ENCODE measurements at places on chromosomes 4 and X.

- no peak for DNase-seq
Observed at GRCh38 chr4:158850800-158851644, 82.2 kb downstream of the FNIP2 start.

DNA sequence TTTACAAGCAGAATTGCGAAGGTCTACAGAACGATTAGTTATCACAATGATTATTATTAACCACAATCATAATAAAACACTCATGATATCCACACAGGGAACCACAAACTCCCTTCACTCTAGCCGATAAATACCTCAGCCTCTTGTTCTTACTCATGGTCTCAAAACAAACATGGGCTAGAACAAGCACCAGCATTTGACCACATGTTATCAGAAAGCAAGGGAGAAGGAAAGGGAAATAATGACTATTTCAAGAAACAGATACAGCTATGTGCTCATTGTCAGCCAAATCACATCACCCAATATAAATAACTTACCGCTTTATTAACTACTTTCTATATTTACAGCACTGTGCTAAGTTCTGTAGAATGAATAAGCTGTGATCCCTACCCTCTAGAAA is 663.2 kb upstream of the HTR2C start:
- DNase-seq = no peak

GRCh38 chr4:155692361-155692760 is 25.7 kb downstream of the GUCY1A1 start:
- no peak for DNase-seq

- DNase-seq = no peak
Observed at GRCh38 chr4:132396636-132397035, 752.5 kb upstream of the PCDH10 start.

DNA sequence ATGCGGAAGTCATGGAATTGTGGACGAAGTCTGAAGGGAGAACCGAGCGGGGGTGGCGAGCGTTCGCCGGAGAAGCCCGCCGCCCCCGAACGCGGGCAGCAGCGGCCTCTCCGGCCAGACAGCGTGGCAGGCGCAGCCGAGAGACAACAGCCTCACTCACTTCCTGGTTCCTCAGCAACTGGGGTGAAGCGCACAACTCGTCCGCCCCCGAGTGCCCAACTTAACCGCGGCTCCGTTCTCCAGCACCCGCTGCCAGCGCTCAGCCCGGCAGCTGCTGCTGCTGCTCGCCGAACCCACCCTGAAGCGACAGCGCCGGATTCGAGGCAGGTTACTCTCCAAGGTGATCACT is 68.0 kb downstream of the NOCT start:
- DNase-seq = peak; percentile 61

DNA sequence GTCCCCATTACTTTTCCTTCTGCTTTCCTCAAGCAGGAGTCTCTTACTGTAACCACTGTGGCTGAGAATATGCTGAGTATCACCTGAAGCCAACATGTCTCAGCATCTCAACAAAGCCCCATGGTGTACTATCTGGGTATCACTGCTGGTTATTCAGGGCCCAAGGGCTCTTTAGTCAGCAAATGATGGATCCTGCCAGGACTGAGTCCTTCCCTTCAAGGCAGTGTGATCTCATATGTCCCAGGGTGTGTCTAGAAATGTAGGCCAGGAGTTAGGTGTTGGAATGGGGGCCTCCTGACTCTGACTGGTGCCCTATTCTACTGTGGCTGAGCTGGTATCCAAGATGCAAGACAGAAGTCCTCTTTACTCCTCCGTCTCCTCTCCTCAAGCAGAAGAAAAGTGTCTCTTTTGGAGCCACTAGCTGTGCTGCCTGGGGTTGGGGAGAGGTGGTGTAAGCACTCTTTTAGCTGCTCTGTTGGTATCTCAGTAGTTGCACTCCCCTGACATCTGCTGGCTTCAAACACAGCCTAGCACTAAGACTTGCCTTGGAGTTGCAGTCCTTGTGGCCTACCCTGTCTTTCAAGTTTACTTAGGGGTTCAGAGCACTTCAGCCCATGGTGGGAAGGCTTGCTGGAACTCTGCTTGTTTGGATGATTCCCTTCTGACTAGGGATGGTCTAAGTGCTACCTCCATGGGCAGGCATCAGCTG is 28.6 kb downstream of the OCIAD2 start:
- no peak for DNase-seq

- no peak for DNase-seq
Observed at GRCh38 chrX:152918707-152919106, 20.8 kb downstream of the ZNF185 start.

GRCh38 chr4:145130788-145131399 is 32.8 kb downstream of the ABCE1 start:
- DNase-seq = no peak

DNA sequence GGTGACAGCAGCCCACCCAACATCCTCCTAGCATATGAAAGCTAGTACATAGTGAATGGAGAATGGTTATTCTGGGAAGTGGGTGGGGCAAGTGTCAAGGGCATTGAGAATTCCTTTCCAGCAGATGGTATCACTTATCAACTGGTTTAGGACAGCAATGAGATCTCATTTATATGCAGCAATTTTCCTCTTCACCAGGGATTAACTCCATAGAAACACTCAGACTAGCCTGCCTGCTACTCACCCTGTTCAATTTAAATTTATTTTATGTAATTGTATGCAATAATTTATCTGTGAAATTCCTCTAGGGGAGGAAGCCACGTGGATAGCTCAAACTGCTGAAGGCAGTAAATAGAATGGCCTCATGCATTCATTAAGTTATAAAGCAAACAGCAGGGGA is 101.6 kb upstream of the MID1IP1 start:
- DNase-seq = no peak

DNA sequence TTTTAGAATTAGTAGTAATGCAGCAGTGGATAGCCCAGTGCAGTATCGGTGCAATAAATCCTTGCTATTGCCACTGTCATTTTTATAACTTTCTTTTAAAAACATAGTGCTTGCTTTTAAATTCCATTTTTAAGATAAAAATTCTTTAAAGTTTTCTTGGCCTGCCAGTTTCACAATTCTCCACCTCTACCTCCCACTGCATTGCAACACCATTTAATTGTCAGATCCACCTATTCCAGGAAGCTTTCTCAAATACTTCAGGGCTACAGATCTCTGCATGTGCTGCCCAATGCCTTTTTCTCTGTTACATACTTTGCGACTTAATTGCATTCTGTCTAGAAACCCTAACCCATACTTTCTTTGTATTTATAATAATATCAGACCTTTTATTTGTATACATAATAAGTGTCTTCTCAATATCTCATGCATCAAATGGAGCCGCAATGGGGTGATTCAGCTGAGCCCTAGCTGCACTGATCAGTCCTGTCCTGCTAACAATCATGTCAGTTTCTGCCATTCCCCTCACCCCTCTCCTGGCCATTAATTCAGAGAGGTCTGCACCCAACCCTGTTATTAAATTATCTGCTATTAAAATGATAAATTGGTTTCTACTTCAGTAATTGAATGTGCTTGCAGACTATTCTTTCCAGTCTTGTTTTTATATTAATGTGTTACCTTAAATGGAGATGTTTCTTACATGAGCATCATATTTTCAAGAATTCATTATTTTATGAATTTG is 193.1 kb downstream of the SLIT2 start:
- no peak for DNase-seq

DNA sequence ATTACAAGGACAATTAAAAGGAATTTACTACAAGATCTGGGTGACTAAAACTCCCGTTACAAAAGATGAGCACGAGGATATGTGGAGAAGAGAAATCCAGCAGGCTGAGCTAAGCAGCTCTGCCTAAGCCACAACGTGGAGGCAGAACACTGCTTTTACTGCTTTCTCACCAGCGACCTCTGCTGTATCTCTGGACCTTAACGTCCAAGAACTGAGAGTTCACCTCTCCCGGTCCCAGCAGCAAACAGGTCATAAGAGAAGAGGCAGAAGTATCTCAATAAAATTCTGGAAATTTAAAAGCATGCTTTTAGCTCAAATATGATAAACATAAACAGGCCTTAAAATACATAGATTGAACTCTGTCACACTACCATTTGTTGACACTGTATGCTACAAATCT is 81.0 kb downstream of the ADGRA3 start:
- no peak for DNase-seq

DNA sequence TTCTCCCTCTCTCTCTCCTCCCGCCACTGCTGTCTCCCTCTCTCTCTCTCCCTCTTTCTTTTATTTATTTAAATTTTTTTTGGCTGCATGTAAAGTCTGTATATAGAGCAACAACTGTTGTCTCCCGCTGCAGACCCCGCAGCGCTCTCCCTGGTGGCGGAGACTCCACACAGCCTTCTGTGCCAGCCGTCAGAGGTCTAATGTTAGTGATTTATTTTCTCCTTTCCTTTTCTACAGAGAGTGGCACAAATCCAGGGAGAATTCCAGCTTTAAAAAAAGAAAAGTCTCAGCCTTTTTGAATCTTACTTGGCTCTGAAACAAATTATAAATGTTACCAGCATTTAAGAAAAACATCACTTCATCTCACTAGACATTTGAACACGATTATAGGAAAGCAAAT is 106.2 kb downstream of the FAM9B start:
- no peak for DNase-seq

DNA sequence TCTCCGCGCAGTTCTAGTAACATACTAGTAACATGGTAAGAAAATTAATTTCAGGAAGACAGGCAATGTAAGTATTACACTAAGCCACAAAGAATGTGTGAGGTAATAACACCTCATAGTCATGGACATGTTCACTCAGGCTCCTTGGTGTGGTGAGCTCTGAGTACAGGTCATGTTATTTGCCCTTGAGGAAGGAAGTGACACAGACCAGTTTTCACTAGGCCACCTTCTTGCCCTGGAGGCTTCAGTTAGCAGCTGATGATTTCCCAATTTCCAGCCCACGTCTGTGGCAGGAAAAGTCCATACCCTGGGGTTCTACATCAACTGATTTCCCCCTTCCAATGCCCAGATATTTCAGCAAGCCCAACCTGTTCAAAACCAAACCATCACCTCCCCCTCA is 6.7 kb downstream of the APOO start:
- no peak for DNase-seq

GRCh38 chr4:172253409-172253808 is 440.2 kb downstream of the GALNTL6 start:
- DNase-seq = no peak

- DNase-seq = no peak
Observed at GRCh38 chrX:43018031-43018430, 240.1 kb upstream of the PPP1R2C start.

- DNase-seq = peak; percentile 44
Observed at GRCh38 chrX:150486011-150486410, 82.4 kb upstream of the MTM1 start.

DNA sequence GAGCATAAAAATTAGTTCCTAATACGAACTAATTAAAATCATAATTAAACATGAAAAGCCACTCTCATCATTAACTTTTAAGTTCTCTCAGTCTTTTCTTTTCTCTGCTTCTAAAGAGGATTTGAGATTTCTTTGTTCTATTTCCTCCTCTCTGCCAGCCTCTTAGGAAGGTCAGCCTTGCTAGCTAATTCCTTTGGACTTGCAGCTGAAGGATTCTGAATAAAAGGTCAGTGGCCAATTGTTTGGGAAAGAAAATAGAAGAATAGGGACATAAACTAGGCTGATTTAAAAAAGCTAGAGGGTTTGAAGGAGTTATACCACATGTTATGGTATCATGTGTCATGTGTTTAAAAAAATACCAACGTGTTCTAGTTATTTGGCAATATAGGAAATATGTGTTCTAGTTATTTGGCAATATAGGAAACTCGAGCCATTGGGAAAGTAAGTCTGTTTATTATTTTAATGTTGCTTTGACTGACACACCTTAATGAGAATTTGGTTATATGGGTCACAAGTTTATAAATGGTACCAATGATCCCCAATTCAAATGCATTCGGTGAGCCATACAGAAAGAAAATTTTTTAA is 1668.7 kb upstream of the PCDH7 start:
- no peak for DNase-seq

DNA sequence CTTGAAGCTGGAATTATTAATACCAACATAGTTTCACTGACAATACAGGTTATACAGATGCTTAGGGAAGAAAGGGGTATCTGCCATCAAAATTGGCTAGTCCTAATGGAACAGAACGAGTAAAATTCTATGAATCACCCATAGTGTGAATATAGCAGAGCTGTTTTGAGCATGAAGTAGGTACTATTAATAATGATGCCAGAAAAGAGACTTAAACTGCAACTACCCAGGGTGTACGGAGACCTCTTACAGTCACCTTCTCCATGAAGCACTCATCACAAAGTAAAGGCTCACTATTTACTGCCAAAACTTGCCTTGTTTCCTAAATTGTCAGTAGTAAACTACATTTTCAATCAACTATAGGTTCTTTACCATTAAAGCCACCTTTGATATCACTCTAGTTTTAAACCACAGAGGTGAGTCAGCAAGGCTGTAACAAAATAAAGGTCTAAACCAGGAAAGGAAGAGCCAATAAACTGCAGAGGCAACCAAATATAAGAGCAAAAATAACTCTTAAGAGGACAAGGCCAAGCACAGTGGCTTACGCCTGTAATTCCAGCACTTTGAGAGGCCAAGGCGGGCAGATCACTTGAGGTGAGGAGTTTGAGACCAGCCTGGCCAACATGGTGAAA is 114.4 kb downstream of the FRYL start:
- DNase-seq = no peak

DNA sequence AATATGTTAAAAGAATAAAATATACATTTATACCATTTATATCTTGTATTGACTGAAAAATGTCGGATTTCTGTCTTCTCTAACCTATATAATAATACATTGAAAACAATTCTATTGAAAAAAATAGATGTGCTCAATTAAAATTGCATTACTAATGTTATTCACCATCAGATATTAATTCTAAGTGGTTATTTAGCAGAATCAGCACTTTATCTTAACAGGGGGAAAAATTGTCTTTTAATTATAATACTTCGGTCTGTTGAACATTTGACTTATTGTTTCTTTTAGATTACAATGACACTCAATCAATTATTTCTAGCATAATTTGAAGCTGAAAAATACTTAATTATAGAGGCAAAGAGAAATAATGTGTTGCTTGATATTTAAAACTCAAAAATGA is 220.3 kb downstream of the PABPC4L start:
- DNase-seq = no peak

DNA sequence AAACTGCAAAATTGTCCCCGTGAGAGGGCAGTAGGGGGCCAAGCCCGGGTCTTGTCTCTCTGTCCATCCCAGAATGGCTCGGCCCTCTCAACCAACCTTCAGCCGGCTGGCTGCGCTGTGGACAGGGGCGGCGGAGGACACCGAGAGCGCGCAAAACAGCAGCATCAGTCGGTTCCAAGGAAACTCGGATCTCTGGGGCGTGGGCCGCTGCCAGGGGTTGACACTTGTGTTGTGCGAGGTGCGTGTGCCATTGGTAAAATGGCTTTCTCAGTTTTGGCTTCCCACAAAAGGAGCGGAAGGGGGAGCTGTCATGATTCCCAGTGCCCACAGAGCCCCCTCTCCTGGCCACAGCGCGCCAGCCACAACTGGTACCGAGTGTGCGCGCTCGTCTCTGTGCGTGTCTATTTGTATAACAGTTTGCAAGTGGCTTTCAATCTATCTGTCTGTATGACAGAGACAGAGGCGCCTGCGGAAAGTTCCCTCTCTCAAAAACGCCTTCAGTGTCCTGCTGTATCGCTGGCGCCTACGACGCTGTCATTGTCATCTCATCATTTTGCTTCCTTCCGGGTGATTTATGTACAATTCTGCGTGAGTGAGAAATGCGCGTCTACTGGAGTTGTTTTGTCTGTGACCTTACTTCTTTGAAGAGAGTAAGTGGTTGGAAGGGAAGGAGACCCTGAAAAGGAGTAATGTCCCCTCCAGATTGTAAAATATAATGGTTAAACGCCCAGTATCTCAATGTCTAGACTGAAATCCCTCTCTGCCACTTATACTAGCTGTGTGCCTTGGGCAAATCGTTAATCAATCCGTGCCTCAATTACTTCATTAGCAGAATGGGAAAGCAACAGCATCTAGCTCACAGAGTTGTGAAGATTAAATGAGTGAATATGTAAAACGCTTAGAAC is 1.8 kb downstream of the DKK2 start:
- no peak for DNase-seq

Data from stimulated activated CD4-positive, alpha-beta T cell treated with anti-CD3 and anti-CD28 coated beads, Interleukin-4, amount 100 ng/mL, for 4 hours (primary cell).